ENCODE measurements at places on chromosomes 7 and 10.

- no peak for DNase-seq
Measured at GRCh38 chr10:33073641-33074415, 115.8 kb upstream of the ITGB1 start.

GRCh38 chr7:139264220-139264619, 33.2 kb downstream of the UBN2 start:
- DNase-seq = no peak

GRCh38 chr10:120433141-120433540, 23.9 kb upstream of the PLPP4 start:
- no peak for DNase-seq

GRCh38 chr7:45865594-45866410, 7.1 kb downstream of the CCDC201 start:
- DNase-seq = no peak

DNA sequence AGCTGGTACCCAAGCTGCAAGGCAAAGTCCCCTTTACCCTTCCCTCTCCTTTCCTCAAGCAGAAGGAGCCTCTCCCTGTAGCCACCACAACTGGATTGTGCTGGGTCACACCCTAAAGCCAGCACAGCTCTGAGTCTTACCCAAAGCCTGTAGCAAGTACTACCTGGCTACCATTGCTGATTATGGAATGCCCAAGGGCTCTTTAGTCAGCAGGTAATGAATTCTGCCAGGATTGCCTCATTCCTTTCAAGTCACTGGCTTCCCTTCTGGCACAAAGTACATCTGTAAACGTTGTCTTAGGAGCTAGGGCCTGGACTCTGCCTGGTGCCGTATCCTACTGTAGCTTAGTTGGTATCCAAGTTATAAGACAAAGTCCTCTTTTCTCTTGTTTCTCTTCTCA, 52.0 kb downstream of the FAS start:
- DNase-seq = no peak
